Smooth muscle cell of the umbilical artery (primary cell): ENCODE measurements at places on chromosomes 5 and 9. TPM values are rescaled to one million over a fixed set of nuclear protein-coding genes. Genes with fewer than 3 reads are reported as not detected.

The ANKRD34B gene
- not detected in 2 replicates for total RNA-seq

The TTC1 gene
- total RNA-seq, result 49.9 and 63.5 TPM in 2 replicates

The ANKRD33B gene
- total RNA-seq, result 1.2 and 2.4 TPM in 2 replicates

The SVEP1 gene
- total RNA-seq, result 9.2 and 15.4 TPM in 2 replicates

The ADAMTSL1 gene
- total RNA-seq, result 151 and 531 TPM in 2 replicates

The CNTNAP3B gene
- total RNA-seq, result 9.5 and 29.5 TPM in 2 replicates

The SLC25A48 gene
- not detected in 2 replicates for total RNA-seq

The DAPK1 gene
- 10.9 and 12.5 TPM in 2 replicates for total RNA-seq

The N4BP3 gene
- total RNA-seq, result under 0.01 and 0.46 TPM in 2 replicates

The TSSK1B gene
- 0.30 and 0.46 TPM in 2 replicates for total RNA-seq

The DNAH5 gene
- total RNA-seq, result 0.89 and 1.1 TPM in 2 replicates

The HRCT1 gene
- 0.30 and 0.51 TPM in 2 replicates for total RNA-seq

The TPPP gene
- total RNA-seq, result 0.30 and 0.37 TPM in 2 replicates

The PRDM9 gene
- not detected in 2 replicates for total RNA-seq

The TLX3 gene
- total RNA-seq, result not detected in 2 replicates

The THBS4 gene
- 0.28 and 0.30 TPM in 2 replicates for total RNA-seq

The DMRT3 gene
- not detected in 2 replicates for total RNA-seq

The PCDHGB5 gene
- total RNA-seq, result 30.9 and 34.3 TPM in 2 replicates

The HK3 gene
- not detected in 2 replicates for total RNA-seq

The SHOC1 gene
- total RNA-seq, result under 0.01 and 0.09 TPM in 2 replicates

The KIF3A gene
- total RNA-seq, result 15.7 and 16.9 TPM in 2 replicates

The GCNT1 gene
- total RNA-seq, result 27.3 and 38.4 TPM in 2 replicates

The LEAP2 gene
- total RNA-seq, result 0.18 and 0.30 TPM in 2 replicates

The CARTPT gene
- not detected in 2 replicates for total RNA-seq

The OR1L6 gene
- total RNA-seq, result not detected in 2 replicates

The FOXD4L6 gene
- 0.30 and 0.37 TPM in 2 replicates for total RNA-seq

The AHRR gene
- total RNA-seq, result 4.6 and 10.7 TPM in 2 replicates

The FGF18 gene
- 0.05 TPM in 1 of 2 replicates, not detected in the other for total RNA-seq

The DAB2 gene
- total RNA-seq, result 46.3 and 76.8 TPM in 2 replicates

The RANBP3L gene
- total RNA-seq, result 0.30 and 0.60 TPM in 2 replicates

The RAD50 gene
- total RNA-seq, result 23.2 and 38.6 TPM in 2 replicates

The CCNO gene
- 0.14 TPM in 1 of 2 replicates, not detected in the other for total RNA-seq

The DAB2IP gene
- total RNA-seq, result 8.3 and 20.1 TPM in 2 replicates

The ATG12 gene
- total RNA-seq, result 78.4 and 92.7 TPM in 2 replicates

The PTGER4 gene
- total RNA-seq, result 1.5 and 2.7 TPM in 2 replicates

The C9orf152 gene
- total RNA-seq, result not detected in 2 replicates

The CA9 gene
- 3.6 and 8.1 TPM in 2 replicates for total RNA-seq

The IGFBPL1 gene
- 0.32 TPM in 1 of 2 replicates, not detected in the other for total RNA-seq

The ADAMTS12 gene
- total RNA-seq, result 73.0 and 179 TPM in 2 replicates

The EGFLAM gene
- total RNA-seq, result 1.3 and 11.3 TPM in 2 replicates

The LCN2 gene
- not detected in 2 replicates for total RNA-seq

The ANKRD31 gene
- under 0.01 and 0.14 TPM in 2 replicates for total RNA-seq

The PCDHGA8 gene
- 2.8 and 3.0 TPM in 2 replicates for total RNA-seq

The BBLN gene
- total RNA-seq, result 40.9 and 47.8 TPM in 2 replicates

The SAXO1 gene
- 0.05 TPM in 1 of 2 replicates, not detected in the other for total RNA-seq

The SLC36A2 gene
- total RNA-seq, result not detected in 2 replicates

The GRM6 gene
- total RNA-seq, result not detected in 2 replicates

The OR2V1 gene
- not detected in 2 replicates for total RNA-seq

The PHF24 gene
- 0.05 and 0.30 TPM in 2 replicates for total RNA-seq

The ADAMTS16 gene
- total RNA-seq, result 3.9 and 10.7 TPM in 2 replicates

The RASEF gene
- 0.28 and 0.59 TPM in 2 replicates for total RNA-seq

The OTULINL gene
- total RNA-seq, result under 0.01 and 0.14 TPM in 2 replicates

The ADAMTSL2 gene
- total RNA-seq, result 0.83 and 4.8 TPM in 2 replicates

The BARHL1 gene
- not detected in 2 replicates for total RNA-seq

The CYSRT1 gene
- 0.30 and 0.46 TPM in 2 replicates for total RNA-seq

The C5 gene
- 1.5 and 3.0 TPM in 2 replicates for total RNA-seq

The HACD4 gene
- 2.1 and 4.2 TPM in 2 replicates for total RNA-seq

The NFIB gene
- 3.0 and 16.4 TPM in 2 replicates for total RNA-seq

The HMCN2 gene
- total RNA-seq, result 0.05 and 0.30 TPM in 2 replicates

The NOXA1 gene
- 0.18 and 0.30 TPM in 2 replicates for total RNA-seq
